ENCODE measurements at places on chromosomes 2 and 18.

DNA sequence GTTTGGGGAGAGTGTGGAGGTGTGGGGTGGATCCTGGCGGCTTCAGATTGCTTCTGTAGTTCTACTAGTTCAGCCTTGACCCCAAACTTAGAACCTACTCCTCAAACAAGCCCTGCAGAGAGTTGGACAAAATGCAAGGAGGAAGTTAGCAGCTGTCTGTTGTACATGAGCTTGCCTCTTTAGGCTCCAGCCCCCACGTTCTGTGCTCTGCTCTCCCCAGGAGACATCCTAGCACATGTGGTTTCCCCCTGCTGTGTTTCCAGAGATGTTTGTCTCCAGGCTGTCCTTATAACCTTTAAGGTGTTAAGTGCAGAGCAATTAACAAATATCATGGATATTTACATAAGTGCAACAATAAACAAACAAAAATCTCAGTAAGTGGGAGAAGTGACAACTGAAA lies 111.1 kb downstream of the ACOXL start:
- no peak for DNase-seq

DNA sequence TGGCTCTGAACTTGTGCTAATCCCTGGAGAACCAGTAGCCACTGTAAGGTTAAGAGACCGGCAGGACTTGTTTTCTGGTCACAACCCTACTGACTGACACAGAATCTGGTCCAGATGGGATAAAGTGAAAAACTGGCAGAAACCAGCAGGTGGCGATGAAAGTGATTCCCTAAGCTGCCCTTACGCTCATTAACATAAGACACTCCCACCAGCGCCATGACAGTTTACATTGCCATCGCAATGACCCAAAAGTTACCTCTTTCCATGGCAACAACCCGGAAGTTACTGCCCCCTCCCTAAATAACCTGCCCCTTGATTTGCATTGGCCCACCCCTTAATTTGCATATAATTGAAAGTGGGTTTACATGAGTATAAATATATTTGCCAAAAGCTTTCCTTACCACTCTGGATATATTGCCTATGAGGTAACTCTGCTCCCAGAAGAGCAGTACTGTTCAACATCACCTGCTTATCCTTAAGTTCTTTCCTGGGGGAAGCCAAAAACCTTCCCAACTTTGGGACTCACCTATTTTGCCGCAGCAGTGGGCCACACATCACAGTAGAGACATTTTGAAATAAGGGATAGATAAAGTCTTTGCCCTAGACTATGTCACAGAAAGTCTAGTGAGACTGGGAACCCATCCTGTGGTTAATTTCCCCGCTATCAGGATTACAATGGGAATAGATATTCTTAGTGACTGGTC lies 35.8 kb upstream of the AFF3 start:
- peak; percentile 59 for DNase-seq

GRCh38 chr2:238145851-238146250 lies 7.4 kb downstream of the KLHL30 start:
- DNase-seq, result no peak

GRCh38 chr18:9765501-9765900 lies 57.4 kb downstream of the RAB31 start:
- no peak for DNase-seq

GRCh38 chr2:160336635-160337034 lies 136.6 kb upstream of the ITGB6 start:
- DNase-seq, result no peak

DNA sequence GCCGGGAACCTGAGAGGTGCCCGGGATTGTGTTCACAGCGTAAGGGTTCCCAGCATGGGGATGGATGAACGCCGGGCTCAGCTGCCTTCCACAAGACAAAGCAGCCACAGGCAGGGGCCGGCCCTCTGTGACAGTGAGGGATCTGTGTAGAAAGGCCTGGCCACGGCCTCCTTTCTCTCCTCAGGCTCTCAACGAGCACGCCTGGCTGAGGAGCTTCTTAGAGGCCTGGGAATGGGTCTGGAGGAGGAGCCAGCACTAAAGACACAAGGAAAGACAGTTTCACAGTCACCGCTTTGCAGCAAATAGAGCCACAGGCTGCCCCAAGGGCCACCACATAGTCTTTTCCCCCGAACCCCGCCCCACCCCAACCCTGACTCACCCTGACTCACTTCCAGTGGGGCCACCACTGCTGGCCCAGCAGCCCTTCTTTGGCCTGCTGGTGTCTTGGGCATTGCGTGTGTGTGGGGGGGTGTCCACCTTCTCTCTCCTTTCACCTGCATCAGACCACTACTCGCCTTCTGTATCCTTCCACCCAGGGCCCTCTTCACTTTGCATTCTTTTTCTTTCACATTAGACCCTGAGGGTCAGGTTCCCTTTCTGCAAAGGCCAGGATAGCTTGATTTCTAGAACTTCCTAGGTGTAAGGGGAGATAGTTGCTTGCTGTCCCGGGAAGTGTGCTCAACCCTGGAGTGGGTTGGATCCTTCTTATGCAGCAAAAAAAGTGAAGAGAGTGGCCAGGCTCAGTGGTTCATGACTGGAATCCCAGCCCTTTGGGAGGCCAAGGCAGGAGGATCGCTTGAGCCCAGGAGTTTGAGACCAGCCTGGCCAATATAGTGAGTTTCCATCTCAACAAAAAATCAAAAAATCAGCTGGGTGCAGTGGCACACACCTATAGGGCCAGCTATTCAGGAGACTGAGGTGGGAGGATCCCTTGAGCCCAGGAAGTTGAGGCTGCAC lies 19.3 kb upstream of the HPCAL1 start:
- peak; percentile 74 for DNase-seq

GRCh38 chr18:23336101-23336500 lies 117.0 kb upstream of the RIOK3 start:
- peak; percentile 78 for DNase-seq

- peak; percentile 32 for DNase-seq
These were observed 299.8 kb downstream of the LRATD1 start for GRCh38 chr2:14932285-14932684.

DNA sequence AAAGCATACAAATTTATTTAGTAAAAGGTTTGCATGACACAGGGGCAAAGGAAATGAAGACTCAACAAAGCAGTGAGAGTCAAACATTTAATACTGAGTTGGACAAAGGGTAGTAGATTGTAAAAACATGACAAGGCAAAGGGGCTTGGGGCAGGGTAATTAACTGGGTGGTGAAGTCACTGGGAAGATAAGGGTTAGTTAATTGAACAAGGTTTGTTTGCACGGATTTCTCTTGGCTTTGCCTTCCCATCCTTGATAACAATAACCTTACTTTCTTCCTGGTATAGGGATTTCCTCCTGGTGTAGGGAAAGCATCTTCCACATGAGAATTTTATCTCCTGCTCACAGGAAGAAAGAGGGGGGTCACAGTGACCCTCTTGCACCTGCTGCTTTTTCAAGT lies 26.8 kb upstream of the RTTN start:
- no peak for DNase-seq

DNA sequence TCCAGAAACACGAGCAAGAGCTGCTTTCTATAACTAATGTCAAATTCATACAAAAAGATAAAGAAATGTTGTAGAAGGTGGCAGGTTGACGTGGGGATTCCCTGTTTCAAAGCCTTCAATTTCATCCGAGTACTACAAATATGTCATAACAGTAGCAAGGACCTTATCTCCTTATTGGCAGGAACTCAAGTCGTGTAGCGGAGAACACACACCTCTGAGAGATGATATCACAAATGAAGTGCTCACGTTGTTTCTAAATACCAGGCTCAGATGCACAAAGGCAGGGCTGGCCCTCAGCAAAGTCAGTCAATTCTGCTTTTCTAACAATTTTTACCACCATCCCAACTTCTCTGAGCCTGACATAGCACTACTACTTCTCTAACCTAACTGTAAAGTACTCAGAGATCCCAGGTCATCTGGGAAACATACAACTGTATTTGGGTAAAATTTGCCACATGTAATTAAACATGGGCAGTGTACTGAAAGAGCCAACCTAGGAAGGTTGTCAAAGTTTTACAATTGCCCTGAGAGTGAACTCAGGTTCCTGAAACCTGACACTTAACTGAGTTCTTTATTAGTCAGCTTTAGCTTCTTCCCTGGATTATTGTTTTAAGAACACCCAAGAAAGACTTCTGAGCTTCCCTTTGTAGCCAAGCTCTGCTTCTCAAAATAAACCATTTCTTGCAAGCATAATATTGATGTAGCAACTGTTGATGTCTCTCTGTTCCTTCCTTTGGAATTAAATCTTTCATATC lies 813.7 kb upstream of the ACVR2A start:
- DNase-seq, result peak; percentile 71

DNA sequence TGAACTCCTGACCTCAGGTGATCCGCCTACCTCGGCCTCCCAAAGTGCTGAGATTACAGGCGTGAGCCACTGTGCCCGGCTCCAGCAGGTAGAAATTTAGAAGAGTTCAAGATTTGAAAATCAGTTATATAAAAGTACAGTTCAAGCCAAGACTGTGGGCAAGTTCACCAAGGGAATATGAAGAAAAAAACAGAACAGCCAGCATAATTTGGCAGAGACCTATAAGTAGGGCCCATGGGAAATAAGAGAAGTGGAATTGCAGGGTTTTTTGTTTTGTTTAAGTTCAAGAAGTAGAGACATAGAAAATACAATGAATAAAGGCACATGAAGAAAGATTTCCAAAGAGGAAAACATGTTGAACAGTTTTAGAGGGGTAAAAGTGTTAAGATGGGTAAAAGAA lies 57.9 kb downstream of the BAZ2B start:
- DNase-seq, result no peak

DNA sequence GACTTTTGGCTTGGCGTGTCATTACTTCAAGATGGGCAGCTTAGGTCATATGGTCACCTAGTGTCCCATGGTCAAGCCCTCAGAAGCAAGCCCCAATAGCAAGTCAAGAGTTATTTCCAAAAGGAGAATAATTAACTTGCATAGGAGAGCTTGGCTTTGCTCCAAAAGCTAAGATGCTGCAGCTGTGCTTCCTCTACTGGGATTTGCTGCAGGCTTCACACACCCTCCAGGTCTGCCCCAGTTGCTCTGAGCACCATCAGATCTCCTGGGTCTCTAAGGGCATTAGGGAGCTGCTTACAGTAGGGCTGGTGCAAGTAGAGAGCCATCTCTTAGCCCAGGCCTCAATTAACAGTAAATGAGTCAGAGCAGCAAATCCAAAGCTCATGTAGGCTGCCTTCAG lies 46.6 kb downstream of the THUMPD2 start:
- DNase-seq, result no peak

DNA sequence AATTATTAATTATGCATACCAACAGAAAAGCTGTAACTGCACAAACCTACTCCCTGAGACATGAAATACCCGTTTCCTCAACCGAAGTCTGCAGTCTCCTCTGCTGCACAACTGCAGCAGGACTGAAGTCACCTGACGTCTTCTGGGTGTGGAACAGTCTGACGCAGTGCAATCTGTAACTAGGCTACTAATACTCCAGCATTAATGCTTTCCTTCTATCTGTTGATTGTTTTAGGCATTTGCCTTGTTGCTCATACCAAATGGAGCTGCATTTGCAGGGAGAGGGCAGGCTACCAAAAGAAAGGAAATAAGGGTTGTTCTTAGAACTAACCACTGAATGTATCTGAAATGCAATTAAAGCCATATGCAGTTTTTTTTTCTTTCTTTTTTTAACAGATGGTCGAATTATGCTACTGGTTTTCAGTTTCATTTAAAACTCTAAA lies 40.1 kb downstream of the RTN4 start:
- DNase-seq, result peak; percentile 81

DNA sequence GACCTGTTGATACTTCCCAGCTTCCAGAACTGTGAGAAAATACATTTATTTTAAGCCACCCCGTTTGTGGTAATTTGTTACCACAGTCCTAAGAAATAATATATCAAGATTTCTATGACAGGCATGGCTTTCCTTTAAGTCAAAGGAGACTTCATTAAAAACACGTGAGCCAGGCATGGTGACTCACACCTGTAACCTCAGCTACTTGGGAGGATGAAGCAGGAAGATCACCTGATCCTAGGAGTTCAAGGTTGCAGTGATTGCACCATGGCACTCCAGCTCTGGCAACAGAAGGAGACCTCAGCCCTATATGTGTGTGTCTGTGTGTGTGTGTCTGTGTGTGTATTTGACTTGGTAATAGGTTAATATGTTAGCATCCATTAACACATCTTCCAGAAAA lies 69.8 kb upstream of the SCN7A start:
- DNase-seq, result peak; percentile 12

- no peak for DNase-seq
These were observed 651.4 kb downstream of the STK39 start for GRCh38 chr2:167595839-167596471.

DNA sequence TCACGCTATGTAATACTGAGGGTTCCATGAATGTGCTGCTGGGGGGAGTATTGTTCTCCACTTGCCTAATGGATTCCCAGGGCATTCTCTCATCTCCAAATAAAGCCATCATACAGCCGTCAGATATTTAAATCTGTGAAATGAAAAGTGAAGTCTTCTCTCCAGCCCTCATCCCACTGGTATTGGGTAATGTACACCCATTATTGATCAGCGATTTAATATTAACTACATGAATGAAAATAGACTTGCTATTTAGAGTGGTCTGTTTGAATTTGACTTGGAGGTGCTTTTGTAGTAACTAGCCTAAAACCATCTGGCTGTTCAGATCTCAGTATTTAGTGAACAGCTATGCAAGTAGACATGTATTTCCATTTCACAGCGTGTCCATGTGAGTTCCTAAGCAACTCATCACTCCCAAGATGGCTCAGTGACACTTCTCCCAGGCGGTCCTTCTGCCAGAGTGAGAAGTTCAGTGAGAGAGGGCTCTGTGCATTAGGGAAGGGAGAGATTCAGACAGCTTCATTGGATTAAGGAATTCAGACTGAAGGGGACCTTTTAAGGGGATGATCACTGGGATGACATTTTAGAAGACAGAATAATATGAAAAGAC lies 140.7 kb downstream of the WDSUB1 start:
- DNase-seq, result no peak

DNA sequence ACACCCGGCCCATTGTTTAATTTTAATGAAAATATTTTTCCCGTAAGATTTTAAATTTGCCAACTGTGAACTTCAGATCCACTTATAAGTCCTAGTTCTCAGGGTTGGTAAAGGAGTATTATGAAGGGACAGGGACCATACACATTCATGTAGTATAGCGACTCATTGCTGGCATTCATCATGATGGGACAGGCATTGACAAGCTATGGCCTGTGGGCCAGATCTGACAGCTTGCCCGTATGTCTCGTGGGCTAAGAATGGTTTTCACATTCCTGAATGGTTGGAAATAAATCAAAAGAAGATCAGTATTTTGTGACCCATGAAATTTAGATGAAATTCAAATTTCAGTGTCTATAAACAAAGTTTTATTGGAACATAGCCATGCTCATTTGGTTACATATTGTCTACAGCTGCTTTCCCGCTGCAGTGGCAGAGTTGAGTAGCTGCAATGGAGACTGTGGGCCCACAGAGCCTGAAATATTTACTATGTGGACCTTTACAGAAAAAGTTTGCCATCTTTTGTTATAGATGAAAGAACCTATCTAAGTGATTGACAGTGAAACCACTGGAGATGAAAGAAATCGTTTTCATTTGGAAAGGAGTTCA lies 4.1 kb downstream of the RAPGEF4 start:
- peak; percentile 81 for DNase-seq

Data from bronchial epithelial cell (primary cell).